ENCODE measurements at places on chromosomes 2 and 18.

DNA sequence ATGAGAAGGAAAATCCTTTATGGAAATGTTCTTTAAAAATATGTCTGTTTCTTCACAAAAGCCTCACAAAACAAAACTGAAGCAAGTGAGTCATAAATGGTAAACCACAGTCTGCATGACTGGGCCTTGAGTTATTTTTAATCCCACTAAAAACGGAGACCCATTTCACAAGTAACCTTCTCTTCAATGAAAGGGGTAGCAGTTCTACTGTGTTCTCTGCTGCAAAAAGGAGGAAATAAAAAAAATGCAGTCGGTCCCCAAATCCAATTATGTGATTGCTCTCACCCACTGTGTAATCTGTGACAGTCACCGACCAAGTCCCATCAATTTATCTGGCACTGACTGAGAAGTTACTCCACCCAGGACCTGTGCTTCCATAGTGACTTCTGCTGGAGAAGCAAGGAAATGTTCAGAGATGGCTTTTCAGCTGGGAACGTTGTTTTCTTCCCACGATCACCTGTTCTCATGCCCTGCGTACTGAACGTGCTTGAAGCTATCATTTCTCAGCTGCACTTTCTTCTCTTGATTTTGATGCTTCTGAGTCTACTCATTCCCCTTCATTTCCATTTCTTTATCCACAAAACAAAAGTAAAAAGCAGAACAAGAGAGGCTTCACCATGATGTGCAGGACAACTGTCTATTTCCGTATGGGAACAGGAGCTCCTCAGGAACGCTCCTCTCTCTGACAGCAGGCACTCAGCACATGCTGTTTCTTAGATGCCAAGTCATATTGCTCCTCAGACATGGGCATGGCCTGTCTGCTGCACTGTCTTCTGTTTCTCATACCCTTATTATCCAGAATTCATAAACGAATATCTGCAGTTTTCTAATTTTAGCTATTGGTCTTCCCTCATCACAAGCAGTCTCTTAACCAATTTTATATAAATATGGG, 80.0 kb upstream of the TMEM200C start:
- peak; percentile 2 for DNase-seq

GRCh38 chr18:44958040-44958439, 277.4 kb downstream of the SETBP1 start:
- DNase-seq, result no peak

DNA sequence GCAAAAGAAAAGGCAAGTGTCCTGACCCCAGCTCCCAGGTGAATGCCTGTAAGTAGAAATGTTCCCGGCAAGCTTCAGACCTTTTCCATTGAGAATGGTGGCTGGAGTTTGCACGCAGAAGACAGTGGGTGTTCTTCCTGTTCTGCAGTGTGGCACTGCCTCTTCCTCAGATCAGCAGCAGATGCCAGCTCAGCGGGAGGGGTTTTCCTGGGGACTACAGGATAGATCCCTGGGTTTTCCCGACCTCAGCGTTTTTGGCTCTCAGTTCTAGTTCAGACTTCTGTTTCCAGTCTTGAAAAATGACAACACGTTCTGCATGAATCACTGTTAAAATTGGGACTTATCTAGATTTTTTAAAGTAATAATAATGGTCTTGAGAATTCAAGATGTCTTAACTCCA, 39.2 kb downstream of the GRHL1 start:
- DNase-seq, result no peak

GRCh38 chr2:48445091-48445725, 84.7 kb upstream of the STON1 start:
- no peak for DNase-seq

DNA sequence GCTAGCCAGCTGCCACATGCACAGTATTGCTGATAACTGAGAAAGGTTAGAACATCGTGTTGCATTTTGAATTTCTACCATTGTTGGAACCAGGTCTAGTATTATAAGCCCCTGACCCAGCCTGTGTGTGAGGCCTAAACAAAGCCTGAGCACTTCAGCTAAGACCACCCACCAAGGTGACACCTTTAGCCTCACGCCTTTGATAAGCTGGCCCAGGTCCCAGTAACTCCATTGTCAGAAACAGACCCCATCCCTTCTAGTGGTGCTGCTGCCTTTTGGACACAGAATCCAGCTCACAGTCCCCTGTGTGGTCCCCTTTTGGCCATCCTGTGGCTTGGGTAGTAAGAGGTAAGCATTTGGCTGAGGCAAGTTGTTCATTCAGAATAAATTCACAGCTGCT, 1.6 kb downstream of the ELMOD3 start:
- no peak for DNase-seq

DNA sequence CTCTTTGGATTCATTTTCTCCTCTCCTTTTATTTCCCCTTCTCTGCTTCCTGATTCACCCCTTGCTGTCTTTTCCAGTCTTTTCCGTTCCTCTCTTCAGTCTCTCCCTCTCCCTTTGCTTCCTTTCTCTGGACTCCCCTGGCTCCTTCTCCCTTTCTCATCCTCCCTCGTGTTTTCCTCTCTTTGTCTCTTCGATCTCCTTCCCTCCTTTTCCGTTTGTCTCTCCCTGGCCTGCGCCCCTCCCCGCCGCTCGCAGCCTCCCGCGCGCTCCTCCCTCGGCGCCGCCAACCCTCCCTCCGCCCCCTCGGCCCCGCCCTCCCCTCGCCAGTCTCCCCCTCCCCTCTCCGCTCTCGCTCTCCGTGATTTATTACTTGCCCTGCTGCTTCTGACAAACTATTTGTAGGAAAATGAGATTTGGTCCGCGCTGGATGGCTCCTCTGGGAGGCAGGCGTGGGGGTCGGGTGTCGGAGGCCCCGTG, 46.0 kb upstream of the PAX8 start:
- DNase-seq, result peak; percentile 61

DNA sequence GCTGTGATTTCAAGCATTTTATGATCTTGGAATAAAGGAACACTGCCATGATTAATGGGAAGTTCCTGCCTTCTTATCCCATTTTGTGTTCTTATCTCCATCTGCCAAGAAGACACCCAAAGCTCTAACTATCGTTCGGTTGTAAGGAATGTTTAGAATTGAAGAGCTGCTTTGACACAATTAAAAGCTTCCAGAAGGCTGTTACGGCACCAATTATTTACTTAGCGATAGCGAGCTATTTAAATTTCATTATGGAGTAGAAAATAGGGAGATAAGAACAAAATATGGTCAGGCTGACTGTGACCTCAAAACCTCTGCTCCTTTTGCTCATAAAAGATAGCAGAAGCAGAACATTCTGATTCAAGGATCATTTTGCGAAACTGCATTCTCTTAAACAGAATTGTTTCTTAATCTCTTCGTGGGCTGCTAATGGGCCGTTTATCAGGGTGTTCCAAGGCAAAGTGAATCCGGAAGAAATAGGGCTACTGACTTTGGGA, 101.6 kb downstream of the SLC4A3 start:
- no peak for DNase-seq

DNA sequence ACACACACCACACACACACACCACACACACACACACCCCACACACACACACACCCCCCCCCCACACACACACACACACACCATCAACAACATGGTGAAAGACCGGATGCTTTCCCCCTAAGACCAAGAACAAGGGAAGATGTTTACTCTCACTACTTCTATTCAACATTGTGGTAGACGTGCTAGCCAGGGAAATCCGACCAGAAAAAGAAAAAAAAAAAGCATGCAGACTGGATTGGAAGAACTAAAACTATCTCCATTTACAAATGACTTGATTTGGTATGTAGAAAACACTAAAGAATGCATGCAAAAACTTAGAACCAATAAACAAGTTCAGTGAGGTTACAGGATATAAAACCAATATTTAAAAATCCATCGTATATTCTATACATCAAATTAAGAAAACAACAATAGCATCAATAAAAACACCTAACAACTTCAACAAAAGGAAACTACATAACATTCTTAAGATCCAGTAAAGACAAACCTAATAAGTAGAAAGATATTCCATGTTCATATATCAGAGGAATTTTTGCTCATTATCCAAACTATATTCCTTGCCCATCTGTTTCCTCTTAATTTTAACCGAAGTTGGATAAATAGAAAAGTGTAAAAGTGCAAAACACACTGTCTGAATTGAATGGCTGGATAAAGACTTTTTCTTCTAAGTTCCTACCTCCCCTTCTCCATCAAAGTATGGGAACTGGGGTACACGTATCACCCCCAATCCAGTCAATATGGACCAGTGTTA, 51.5 kb upstream of the RNU4ATAC start:
- DNase-seq, result no peak

DNA sequence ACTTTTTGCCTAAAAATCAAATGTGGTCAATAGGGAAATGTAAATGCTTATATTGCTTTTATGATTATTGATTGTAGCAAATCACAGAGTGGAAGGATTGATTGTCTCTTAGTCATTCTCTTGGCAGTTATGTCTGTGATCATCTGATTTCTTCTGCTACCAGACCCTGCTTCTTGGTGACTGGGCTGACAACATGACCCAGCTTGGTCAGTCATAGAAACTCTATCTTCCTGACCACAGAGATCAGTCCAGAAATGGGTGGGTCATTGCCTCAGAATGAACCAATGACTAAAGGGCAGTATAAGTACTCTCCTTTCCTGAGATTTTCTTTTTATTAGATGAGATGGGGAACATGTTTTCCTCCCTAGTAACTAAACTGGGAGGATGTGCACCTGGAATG, 87.6 kb downstream of the MAIP1 start:
- no peak for DNase-seq

GRCh38 chr18:23186781-23187180, 51.5 kb downstream of the CABLES1 start:
- DNase-seq, result no peak
